ENCODE measurements at places on chromosomes 7 and 10.

DNA sequence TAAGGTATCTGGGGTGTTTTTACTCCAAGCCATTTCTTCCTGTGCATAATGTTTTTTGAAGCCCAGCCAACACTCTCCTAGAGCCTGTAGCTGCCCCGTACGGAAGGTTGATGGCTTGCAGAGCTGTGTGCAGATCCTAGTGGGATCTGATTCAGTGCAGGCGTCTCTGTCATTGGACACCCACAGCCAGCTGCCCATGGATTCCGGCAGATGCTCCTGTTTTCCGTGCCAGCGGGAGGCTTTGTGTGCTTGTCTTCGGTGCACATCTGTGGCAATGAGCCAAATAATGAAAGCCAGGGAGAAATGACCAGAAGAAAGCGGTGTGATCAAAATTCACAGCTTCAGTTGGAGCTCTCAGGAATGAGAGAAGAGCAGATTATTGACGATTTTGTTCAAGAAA is 426.4 kb downstream of the TYW1 start:
- DNase-seq, result no peak

- DNase-seq, result no peak
Observed at GRCh38 chr7:89887489-89887888, 266.8 kb upstream of the STEAP1 start.

DNA sequence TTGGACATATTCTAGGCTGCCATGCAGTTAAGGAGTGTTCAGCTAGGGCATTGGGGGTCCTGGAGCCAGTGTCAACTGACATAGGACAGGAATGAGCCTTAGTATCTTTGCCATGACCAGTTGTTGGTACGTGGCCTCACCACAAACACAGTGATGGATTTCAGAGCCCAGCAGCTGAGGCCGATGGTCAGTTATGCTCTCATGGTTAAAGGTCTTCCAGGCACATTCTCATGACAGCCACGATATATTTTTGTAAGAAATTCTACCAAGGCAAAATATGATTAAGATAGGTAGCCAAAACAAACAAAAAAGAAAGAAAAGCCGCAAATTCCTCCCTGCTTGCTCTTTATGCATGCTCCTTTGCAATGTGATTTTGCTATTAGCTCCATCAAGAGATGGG is 47.8 kb downstream of the CDHR3 start:
- DNase-seq, result no peak

DNA sequence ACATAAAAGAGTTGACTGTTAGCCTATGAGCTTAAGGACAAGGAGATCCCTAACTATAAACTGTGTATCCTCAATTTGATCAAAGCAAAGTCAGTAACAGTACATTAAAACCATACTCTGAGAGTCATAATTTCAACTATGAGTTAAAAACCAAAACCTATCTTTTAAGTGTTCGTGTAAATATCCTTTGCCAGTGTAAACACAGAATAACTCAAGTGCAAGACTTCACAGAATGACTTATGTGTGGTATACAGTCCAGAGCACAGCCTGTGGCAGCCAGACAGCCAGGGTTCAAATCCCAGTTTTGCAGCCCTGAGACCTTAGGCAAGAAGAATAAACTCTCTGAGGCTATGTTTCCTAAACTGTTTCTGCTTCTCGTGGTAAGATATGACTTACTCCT is 30.3 kb upstream of the NEBL start:
- no peak for DNase-seq

DNA sequence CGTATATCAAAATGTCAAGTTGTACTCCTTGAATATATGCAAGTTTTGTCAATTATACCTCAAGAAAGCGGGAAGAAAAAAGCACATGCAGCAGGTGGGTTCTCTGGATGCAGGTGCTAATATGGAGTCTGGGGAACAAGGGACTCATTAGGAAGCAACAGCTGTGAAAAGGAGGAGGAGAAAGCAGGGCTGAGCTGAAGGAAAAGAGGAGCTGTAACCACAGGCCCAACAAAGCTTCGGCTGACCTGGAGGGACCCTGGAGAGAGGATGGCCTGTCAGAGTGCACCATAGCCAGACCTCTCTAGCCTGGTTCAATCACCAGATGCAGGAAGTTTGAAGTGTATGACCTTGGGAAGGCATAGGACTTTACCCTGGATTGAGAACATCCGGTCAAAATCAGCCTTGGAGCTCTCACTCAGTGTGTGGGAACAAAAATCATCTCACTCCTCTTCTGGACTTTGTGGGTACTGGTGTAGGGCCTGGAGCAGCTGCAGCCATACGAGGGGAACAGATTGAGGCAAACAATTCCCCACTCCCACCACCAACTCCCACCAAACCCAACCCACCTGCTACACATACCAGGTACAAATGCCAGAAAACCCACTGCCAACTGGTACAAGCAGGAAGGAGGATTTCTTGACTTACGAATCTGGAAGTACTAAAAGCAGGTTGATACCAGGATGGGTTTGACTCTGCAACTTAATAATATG is 36.7 kb downstream of the NPTX2 start:
- no peak for DNase-seq

Data from amniotic epithelial cell (primary cell).